ENCODE measurements at places on chromosomes 2 and 18.

- no peak for DNase-seq
Observed at GRCh38 chr18:10688766-10689165, 162.9 kb downstream of the NAPG start.

DNA sequence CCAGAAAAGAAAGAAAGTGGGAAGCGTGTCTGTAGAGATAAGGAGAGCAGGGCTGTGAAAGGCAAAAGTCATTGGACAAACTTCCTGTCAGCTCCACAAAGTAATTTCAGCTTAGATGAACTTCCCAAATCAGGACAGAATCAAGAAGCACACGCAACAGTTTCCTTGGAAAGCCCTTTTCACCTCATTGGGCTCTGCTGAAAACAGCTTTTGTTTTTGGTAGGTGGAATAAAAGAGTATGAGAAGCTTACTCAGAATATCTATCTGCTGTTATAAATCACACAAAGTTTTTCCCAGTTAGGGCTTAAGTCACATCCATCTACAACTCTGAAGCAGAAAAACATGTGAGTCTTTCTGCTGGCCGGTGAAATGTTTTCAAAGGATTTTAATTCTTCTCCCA lies 42.4 kb upstream of the EFEMP1 start:
- DNase-seq: no peak

DNA sequence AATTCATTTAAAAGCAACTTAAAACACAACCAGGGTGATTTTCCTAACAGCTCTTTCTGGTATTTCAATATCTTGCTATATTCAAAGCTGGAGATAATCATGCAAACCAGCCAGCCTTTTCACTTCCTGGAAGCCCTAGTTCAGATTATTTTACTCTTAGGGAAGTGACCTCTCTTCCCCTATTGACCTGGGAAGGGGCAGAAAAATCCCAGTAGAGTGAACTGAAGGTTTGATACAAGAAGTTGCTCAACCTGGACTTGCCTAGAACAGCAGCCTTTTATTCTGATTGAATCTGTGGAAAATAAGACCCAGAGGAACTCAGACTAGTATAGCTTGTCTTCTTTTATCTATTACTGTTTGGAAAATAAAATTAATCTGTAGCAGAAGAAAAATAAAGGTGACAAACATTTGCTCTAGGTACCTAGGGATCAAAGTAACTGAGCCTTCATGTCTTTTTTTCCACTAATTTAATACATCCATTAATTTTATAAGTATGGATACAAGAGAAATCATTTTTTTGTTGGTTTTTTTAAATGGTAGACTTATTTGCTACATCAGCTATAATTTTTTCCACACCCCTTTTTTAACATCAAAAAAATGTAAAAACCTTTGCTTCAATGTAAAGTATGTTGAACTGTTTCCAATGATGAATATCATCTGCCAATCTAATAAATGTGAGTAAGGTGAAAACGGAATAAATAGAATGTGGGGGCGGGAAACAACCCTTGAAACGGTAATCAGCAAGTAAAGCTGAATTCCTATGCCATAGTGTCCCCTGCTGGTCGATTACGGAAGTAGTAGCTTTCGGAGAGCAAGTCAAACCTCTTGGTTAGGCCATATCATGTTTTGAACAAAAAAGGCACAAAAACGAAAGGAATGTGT lies 629.9 kb downstream of the NRXN1 start:
- DNase-seq: peak; percentile 36

DNA sequence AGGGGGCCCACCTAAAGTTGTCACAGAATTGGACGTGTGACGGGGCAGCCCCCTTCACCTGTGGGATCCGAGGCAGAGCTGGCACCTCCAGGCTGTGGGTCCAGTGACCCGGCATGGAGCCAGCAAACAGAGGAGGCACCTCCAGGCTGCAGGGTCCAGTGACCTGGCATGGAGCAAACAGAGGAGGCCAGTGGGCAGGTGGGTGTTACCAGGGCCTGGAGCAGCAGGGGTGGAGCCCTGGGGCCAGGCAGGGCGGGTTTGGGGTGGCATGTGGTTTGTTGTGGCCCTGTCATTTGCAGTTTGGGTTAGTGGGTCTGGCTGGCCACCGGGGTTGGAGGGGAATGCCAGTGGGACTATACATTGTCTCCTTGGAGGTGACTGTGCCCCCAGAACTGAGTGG lies 68.2 kb downstream of the HPCAL1 start:
- no peak for DNase-seq

- DNase-seq: no peak
Observed at GRCh38 chr18:24009651-24010333, 4.8 kb upstream of the TTC39C start.

DNA sequence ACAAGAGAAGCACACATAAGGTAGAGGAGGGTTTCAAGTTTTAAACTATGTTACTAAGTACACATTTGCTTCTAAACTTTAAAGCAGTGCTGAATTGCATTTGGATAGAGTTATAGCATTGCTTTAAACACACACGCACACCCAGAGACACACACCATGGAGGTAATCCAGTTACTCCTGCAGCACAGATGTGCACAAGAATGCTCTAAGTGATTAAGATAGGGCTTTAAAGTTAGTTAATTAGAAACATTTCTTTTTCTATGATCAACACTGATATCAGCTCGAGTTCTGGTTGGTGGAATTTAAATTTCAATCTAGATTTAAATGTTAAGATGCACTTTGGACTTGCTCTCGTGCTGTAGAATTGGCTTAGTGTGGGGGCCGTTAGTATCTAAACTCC lies 492.3 kb downstream of the ZEB2 start:
- no peak for DNase-seq

DNA sequence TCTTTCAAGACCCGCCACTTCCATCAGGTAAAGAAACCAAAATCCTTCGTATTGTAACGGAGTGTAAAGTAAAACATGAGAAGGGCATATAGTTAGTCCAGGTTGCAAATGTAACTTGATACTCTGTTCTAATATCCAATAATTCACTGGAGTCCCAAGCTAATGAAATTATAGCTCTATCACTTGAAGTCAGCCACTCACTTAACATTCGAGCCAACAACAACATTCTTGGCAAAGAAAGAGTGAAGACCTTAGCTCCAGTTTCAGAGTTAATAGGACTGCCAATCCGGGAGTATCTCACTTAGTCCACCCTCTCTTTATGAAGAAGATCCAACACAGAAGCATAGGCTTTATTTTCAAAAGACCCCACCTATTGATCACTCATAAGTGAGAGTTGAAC lies 298.0 kb upstream of the SOX11 start:
- no peak for DNase-seq

- DNase-seq: no peak
Observed at GRCh38 chr18:28075501-28075900, 101.4 kb downstream of the CDH2 start.

- DNase-seq: no peak
Observed at GRCh38 chr2:220575963-220576362, 948.5 kb downstream of the SLC4A3 start.

GRCh38 chr2:40260437-40260836 lies 191.5 kb downstream of the SLC8A1 start:
- DNase-seq: no peak

DNA sequence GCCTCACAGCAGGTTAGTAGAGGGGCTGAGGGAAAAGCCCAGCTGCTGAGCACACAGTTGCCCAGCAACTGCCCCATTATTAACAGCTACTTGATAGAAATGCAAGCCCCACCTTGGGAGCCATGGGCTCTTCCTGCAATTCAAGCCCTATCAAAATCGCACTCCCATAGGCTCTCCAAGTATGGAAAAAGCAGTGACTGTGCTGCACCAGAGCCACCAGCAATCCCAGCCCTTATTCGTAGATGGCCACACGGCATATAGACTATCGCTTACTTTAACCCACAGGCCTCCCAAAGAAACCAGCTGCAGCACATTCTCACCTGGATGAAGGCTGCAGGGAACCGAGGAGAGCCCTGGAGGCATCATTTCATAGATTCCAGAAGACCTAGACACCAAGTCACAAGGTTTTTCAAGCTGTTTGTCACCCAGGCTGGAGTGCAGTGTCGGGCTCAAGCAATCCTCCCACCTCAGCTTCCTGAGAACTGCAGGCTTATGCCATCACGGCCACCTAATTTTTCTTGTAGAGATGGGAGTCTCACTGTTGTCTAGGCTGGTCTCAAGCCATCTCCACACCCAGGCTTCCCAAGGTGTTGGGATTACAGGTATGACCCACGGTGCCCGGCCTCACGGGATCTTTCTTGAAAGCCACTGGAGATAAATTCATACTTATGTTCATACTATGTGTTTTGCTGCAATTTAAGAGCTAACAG lies 11.3 kb downstream of the NCL start:
- DNase-seq: no peak

GRCh38 chr2:24861500-24861899 lies 58.5 kb downstream of the ADCY3 start:
- no peak for DNase-seq

GRCh38 chr2:177429688-177430325 lies 37.2 kb downstream of the AGPS start:
- no peak for DNase-seq
